HS-27A (cell line): ENCODE measurements at places on chromosomes 2 and 18.

DNA sequence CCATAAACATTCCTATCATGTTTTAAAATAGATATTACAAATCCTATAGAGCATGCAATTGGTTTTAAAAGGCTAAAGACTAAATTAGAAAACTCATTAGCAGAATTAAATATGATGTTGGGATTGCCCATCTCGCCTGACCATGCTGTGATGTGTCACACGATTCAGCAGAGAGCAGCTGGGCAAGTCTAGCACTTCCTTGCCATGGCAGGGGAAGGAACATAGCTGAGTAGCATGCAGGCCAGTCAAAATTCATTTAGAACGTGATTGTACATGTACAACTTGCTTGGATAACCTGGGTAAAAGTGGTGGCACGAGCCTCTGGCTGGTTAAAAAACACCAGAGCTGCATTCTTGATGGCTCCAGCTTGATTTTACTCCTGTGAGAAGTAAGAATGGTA is 81.3 kb downstream of the SCN3A start:
- DNase-seq: no peak

DNA sequence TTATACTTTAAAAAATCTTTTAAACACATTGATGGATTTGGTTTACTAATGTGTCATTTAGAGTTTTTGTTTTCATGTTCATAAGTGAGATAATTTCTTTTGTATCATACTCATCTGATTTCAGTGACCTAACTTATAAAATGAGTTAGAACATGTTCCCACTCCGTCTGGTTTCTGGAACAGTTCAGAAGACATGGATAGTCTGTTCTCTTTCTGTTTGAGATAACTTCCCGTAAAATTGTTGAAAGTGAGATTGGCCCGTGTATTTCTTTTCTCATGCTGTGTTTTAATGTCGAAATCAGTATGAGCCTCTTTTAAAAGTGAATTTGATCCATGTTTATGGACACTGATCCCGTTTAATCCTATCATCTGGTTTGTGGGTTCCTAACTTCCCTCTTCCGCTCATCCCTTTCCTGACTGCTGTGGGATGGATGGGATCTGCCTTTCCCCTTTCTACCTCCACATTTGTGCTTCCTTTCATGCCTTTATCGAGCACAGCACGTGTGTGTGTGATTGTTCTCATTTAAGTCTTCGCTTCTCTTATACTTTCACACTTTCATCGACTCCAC is 78.9 kb downstream of the COPS8 start:
- no peak for DNase-seq

GRCh38 chr18:14974576-14974975 is 226.6 kb downstream of the ANKRD30B start:
- no peak for DNase-seq

DNA sequence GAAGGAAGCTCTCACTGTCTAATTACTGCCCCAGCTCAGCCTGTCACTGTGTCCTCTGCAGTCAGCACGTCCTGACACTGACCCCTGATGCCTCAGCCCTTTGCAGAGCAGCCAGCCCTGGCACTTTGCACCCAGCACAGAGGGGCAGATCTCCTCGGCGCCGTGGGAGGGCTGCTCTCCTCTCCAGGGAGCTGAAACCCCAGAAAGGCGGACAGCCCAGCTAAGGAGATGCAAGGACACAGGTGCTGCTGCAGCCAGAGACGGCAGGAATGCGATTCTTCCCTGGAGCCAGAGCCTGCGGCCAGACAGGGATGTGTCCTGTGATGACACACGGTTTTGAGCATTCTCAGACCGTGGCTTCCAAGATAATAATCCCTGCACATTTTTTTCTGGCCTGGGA is 34.5 kb upstream of the SIX3 start:
- no peak for DNase-seq

DNA sequence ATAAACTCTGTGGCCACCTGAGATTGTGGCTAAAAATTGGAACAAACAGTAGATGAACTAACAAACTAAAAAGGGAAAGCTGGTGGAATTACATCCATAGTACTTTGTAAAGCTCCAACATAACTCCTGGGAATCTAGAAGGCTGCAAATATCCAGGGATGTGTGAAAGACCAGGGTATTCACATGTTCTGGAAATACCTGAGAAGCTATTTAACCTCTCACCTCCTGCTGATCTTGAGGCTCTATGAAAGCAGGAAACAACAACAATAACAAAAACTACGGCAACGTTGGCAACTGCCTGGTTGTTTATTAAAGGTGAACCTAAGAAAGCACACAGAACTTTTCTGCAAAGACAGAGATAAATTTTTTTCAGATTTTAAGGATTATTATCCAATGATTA is 171.3 kb downstream of the CCDC178 start:
- no peak for DNase-seq

- DNase-seq: no peak
Measured at GRCh38 chr2:9800975-9801726, 42.1 kb upstream of the TAF1B start.

- no peak for DNase-seq
Measured at GRCh38 chr2:101149241-101150192, 1.7 kb downstream of the TBC1D8 start.

DNA sequence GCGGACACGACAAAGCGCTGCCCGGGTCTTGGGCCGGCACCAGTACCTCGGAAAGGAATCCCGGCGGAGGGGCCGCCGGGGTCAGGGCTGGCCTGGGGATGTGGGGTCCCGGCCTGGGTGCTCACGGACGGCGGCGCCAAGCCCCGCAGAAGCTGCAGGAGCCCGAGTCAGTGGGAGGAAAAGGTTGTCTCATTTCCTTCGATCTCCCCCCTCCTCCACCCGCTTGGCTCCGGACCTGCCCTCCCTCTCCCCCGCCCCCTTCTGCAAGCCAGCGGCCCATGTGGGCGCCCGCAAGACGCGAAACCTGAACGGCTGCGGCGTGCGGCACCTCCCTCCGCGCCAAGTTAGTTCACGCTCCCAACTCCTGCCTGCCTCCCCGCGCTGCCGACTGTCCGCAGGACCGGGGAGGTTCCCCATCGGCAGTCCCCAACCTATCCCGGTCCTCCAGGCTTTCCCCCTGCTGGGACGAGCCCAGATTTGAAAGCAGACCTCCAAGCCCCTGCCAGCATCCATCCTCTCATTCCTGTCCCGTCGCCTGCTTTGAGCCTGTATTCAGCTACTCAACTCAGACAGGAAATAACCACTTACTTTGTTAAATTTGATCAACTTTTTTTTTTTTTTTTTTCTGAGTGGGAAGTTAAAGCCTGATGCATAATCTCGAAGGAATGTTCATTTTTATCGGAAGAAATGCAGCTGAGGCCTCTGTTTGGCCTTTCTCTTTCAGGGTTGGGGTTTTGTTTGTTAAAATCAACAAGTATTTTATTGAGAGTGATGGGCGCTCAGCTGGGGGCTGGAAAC is at the start of gene EVA1A:
Gene EVA1A (minus strand): TSS at position 172 of the 798 bp plus-strand sequence. CDS start 42,799 bp downstream, outside the sequence.
- DNase-seq: peak; percentile 71

DNA sequence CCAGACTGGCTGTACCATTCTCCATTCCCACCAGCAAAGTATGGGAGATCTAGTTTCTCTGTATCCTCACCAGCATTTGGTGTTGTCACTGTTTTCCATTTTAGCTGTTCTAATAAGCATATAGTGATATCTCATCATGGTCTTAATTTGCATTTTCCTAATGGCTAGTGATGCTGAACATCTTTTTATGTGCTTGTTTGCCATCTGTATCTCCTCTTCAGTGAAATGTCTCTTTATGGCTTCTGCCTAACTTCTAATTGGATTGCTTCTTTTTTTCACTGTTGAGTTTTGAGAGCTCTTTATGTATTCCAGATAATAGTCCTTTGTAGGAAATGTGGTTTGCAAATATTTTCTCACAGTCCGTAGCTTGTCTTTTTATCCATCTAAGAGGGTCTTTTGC is 18.9 kb upstream of the BIN1 start:
- DNase-seq: no peak

GRCh38 chr18:2958819-2959298 is 54.1 kb downstream of the LPIN2 start:
- no peak for DNase-seq

DNA sequence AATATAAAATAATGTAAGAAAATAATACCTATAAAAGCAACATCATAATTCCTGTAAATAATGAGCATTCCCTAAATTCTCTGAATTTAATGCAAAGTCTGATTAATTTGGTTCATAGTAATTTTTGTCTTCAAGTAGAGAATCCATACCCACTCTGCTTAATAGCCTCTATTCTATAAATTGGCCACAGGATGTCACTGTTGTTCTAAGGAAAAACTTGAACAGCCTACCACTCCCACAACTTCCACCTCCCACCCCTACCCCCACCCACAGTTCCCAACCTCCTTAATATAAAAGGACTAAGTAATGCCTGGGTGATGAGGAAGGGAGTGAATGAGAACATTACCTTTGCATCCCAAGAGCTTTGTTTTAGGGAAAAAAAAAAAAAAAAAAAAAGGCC is 27.2 kb upstream of the BBS5 start:
- DNase-seq: no peak

- DNase-seq: peak; percentile 27
Measured at GRCh38 chr2:64114063-64114911, 29.9 kb downstream of the PELI1 start.

DNA sequence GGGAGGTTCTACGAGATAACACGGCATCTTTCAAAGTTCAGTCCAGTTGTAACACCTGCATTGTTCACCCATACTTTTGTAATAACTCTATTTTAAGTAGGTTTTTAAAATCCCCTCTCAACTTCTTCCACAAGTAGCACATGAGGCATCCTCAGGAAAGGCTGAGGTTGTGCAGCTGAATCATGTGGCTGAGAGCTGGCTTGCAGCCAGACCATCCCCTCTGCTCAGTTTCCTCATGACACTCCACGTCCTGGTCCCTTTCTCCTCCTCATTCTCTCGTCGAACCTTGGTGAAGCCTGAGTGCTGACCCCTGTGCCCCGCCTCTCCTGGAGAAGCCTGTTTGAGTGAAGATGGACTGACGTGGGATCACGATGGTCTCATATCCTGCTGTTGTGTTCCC is 42.5 kb downstream of the POU3F3 start:
- DNase-seq: no peak

DNA sequence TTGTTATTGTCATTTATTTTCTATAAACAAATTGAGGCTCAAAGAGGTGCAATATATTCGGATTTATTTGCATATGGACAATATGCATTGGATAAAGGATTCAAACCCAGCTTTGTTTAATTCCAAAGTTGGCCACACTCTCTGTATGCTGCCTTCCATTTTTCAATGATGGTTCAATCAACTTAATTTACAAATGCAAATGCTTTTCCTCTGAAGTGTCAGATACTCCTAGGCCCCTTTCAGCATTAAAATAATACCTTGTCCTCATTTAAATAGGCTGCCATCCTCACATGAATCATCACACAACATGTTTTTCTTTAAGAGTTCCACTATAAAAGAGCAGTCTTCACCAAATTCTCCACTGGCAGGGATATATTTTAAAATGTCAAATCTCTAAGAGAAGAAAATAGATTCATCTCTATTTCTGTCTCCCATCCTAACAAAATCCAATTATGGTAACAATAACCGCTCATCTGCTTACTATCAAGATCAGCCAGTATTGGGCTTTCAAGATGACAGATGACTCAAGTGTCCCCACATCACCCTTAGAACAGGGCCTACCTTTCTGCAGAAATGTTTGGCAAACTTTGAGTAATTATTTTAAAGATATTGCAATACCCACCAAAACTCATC is 114.8 kb downstream of the SCG2 start:
- DNase-seq: no peak

DNA sequence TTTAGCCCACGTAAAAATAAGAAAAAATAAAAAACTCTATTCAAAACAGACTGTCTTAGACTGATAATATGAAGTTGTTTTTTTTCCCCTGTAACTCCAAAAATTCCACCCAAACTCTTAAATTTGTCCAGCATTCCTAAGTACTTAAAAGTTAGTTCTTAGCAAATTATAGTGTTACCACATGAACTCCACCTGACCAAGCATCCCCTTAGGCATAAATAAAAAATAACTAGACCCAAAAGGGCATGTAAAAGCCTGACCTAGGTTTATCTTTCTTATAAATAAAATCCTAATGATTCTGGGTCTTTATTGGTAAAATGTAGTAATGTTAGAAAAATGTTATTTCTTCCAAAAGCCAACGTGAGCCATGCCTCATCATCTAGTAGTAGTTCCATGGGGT is 54.3 kb downstream of the TTC21B start:
- no peak for DNase-seq

DNA sequence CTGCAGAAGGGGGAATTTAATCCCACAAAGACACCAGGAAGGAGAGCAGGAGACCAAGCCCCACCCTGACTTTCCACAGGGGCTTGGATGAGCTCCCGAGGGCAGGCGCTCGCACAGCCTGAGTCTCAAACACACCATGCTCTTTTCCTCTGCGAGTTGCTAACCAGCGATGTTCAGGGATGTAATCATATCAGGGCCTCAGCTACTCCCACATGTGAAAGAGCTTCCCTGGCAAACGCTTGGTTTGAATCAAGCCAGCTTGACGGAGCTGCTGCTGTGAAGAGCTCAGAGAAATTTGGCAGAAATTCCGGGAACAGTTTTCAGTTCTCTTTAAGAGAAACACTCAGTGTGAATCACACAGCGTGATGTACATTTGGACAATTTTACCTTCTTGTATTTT is 385.8 kb downstream of the GALR1 start:
- no peak for DNase-seq

GRCh38 chr2:64777841-64778240 is 124.1 kb upstream of the SERTAD2 start:
- no peak for DNase-seq

- no peak for DNase-seq
Measured at GRCh38 chr2:175207741-175208438, 26.4 kb upstream of the ATP5MC3 start.

GRCh38 chr2:150705767-150706166 is 218.3 kb upstream of the RND3 start:
- no peak for DNase-seq

DNA sequence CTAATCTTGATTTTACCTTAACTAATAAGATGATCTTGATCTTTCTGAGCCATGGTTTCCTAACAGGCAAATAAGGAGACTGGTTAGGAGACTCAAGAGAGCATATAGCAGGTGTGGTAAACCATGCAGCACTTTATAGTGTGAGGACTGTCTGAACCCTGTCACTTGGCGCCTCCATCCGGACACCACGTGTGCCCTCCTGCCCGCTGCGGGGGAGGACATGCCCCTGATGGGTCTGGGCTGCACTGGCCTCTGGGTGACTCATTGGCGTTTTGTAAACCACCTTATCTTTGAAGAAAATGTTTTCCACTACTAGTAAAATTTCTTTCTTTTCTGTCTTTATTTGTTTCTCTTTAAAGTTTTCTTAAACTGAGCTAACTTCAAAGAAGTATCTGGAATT is 131.1 kb downstream of the FMNL2 start:
- DNase-seq: no peak

- no peak for DNase-seq
Measured at GRCh38 chr2:121498731-121499130, 31.9 kb upstream of the RNU4ATAC start.

DNA sequence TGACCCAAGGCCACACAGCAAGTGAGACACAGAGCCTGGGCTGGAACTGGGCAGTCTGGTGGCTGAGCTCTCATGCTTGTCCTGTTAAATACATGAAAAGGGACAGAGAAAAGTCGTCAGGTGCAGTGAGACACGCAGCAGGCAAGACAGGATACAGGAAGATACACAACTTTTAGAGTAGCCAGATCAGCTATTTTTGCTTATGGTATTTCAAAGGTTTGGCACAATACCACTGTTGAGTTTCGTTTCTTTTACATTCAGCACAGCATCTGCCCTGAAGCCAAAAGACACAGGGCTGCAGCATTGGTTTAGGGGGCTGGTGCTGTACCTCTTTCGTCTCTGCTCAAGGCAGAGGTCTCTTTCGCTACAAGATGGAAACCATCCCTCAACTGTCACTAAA is 14.0 kb downstream of the FHL2 start:
- DNase-seq: no peak

GRCh38 chr2:135999899-136000298 is 14.5 kb upstream of the DARS1 start:
- DNase-seq: no peak

GRCh38 chr2:190582736-190583506 is 48.4 kb upstream of the NEMP2 start:
- no peak for DNase-seq
